ENCODE measurements at places on chromosomes 7 and 10. TPM values are rescaled to one million over a fixed set of nuclear protein-coding genes. Genes with fewer than 3 reads are reported as not detected.

DNA sequence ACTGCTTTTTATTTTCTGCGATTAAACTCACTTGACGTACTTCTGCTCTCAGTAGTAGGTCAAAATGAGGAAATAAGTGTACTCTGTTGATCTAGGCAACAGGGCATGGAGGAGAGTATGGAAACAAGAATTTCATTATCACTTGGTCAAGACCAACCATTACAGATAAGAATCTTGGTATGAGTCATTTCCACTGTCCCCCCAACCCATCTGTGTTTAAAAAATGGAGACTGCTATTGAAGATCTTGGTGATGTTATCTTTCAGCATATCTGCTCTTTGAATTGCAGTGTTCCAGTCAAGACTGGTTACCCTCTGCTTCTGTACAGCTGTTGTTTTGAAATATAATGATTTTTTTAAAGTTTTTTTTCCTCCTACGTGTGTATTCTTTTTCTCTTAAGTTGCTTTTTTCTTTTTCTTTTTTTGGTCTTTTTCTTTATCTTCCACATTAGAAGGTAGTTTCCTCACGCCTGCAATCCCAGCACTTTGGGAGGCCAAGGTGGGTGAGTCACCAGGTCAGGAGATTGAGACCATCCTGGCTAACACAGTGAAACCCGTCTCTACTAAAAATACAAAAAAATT, 11.7 kb downstream of the STAM start:
- no peak for DNase-seq

DNA sequence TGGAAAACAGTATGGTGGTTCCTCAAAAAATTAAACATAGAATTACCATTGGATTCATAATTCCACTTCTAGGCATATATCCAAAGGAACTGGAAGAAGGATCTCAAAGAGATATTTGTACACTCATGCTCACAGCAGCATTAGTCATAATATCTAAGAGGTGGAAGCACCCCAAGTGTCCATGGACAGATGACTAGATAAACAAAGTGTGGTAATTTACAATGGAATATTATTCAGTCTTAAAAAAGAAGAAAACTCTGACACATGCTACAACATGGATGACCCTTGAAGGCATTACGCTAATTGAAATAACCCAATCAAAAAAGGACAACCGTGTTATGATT, 594.2 kb downstream of the KCNMA1 start:
- no peak for DNase-seq

The HTRA1 gene
- 179 TPM for polyA plus RNA-seq

DNA sequence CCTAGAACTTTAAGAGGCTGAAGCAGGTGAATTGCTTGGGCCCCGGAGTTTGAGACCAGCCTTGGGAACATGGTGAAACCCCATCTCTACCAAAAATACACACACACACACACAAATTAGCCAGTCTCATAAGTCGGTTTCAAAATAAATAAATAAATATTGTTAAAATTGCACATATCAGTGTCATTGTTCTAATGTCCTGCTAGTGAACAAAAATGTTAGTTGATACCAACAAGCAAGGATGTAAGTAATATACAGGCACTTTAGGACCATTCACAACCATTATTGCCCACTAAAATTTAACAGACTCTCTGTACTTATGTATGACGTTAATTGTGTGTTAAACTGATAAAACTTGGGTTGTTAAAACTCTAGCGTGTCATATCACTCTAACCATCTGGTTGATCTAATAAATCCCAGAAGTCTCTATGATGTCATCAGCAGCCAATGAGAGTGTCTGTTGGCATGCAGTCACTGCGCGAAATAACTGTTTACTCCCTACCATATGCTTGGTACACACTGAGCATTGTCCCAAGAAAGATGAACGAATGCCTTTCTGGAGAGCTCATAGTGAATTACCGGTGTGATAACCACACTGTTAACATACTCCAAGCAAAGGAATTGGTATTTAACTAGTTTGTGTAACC, 30.4 kb upstream of the OTUD1 start:
- peak; percentile 50 for DNase-seq

DNA sequence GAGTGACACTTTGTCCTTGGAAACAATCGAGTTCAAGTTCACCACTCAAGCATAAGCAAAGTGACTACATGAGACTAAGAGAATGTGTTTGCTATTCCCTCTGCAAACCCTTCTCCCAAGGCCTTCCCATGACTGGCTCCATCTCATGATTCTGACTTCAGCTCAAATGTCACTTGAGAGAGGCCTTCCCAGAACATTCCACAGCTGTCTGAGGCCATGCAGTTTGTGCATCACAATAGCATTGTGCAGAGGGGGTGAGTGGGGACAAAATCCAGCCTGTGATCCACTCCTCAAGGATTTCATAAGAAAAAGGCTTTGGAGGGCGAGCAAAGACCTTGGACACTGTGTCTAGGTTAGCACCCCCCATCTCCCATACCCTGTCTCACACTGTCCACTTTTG, 6.9 kb upstream of the LRMDA start:
- DNase-seq: no peak
